ENCODE measurements at places on chromosomes 12 and 14. TPM values are rescaled to one million over a fixed set of nuclear protein-coding genes. Genes with fewer than 3 reads are reported as not detected.
A peak's percentile ranks its signal among the peaks of the same experiment; 100 is the strongest.

DNA sequence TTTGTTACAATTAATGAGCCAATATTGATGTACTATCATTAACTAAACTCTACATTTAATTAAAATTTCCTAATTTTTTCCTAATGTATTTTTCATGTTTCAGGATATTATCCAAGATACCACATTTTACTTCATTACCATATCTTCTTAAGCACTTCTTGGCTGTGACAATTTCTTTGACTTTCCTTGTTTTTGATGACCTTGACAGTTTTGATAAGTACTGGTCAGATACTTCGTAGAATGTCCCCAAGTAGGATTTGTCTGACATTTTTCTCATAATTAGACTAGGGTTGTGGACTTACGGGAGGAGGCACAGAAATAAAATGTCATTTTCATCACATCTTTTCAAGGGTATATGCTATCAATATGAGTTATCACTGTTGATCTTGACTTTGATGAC is 700.9 kb downstream of the BCL11B start:
- no peak for DNase-seq

ZNF891 gene
- total RNA-seq = 1.4 TPM

CLEC4D gene
- not detected for total RNA-seq

DNA sequence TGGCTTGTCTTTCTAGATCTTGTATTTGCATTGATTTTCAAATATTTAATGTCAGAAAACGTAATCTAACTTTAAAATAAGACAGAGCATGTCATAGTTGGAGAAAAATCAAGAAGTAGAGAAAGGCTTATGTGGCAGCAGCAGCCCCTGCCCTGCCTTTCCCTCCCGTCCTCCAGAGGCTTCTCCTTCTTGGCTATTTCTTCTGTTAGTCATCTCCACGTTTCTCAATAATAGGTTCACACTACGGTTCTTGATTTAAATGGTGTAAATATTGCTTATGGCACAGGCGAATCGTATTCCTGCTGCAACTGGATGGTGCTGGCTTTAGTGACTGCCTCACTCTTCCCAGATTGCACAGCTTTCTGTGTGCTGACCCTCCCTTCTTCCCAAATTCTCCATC is 42.8 kb downstream of the SLC8B1 start:
- peak; percentile 95 for DNase-seq

- no peak for DNase-seq
Measured at GRCh38 chr12:120879102-120879501, 25.1 kb downstream of the SPPL3 start.

- peak; percentile 88 for DNase-seq
Measured at GRCh38 chr12:93813972-93814821, 137.0 kb downstream of the CRADD start.

PLXNC1 gene
- 3.8 TPM for total RNA-seq

LIN7A gene
- 11.5 TPM for total RNA-seq

GRCh38 chr12:79522257-79522988 is 168.3 kb downstream of the PAWR start:
- DNase-seq = peak; percentile 21

Measured in osteoblast (primary cell).